T-helper 1 cell (primary cell): ENCODE measurements at places on chromosomes 1 and 21.

- DNase-seq, result no peak
Measured at GRCh38 chr1:23216771-23217420, 406 bp downstream of the HTR1D start.

GRCh38 chr21:33685613-33686197 is 43.4 kb downstream of the ITSN1 start:
- no peak for DNase-seq

DNA sequence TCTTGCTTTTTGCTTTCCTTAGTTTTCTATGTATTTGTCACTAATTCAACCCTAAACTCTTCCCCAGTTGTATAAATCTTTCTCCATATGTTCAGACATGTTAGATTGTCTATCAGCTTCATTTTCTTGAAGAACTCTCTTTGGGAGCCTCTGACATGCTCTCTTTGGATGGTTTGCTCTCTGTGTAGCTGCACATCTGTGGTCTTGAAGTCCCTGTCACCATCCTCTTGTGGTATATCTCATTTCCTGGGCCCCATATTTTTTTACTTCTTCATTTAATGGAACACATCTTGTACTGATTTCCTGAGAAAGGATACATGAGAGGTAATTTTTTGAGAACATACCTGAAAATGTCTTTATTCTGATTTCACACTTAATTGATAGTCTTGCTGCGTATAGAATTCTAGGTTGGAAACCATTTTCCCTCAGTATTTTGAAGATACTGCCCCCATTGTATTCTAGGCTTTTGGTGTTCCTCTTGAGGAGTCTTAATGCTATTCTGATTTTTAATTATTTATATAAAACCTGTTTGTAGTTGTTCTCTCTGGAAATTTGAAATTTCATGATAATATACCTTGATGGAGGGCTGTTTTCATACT is 72.6 kb downstream of the ST3GAL3 start:
- DNase-seq, result no peak

DNA sequence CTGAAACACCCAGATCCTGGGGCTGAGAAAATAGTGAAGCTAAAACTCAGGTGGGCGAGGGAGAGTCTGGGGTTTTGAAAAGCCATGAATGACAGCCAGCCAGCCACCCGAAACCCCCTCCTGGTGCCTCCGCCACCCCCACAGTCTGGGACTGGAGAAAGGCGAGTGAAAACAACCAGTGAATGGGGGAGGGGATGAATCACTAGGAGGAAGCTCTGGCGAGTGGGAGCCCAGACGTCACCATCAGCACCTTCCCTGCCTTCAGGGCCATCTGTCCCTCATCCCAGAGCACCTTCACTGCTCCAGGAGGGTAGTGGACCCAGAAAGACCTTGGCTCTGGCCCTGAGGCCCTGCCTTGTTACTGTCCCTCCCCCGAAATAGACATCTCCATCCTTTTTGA is 9.2 kb downstream of the RORC start:
- no peak for DNase-seq

- peak; percentile 80 for DNase-seq
Measured at GRCh38 chr1:154760469-154760933, 109.6 kb downstream of the KCNN3 start.

DNA sequence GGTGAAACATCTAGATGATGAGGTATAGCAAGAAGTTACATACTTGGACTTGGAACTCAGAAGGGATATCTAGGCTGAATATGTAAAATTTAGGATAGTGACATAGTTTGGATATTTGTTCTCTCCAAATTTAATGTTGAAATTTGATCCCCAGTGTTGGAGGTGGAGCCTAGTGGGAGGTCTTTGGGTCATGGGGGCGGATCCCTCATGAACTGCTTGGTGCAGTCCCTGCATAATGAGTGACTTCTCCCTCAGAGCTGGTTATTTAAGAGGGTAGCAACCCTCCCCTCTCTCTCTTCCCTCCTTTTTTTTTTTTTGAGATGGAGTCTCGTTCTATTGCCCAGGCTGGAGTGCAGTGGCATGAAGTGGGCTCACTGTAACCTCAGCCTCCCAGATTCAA is 15.5 kb downstream of the ST3GAL3 start:
- no peak for DNase-seq

DNA sequence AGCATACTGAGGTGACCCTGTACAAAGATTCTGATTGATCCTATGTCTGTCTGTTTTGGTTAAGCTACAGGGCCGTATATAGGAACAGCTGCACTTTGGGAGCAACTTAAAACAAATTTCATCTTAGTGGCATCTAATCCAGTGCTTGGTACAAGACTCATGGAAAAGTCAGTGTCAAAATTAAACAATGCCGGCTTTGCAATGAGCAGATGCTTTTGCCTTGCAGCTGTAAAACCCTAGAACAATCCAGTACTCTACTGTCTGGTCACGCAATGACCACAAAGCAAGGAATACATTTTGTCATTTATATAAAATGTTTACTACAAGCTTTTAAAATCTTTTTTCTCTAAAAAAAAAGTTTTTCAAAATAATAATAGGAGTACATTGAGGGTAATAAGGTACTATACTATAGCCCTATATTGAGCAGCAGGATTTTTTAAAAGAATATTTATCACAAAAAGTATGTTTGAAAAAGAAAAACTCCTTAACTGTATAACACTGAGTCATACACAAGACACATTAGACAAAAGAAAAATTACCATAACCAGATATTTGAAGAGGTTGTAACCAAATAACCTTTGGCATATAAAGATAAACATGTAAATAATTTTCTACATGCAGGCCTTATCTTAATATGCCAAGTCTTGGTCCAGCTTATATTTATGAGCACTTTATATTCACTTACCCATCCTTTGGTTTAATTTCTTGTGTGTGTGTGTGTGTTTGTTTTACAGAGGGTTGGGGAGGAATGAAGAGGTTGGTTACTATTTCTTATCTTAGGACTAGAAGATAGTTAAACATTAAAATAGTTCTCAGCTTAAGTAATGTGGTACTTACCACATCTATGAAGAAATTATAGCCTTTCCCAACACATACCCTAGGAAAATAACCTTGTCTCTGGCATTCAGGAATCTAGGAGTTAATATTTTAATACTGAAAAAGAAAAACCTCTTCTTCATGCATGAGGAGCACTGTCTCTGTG is 262.3 kb downstream of the FAF1 start:
- no peak for DNase-seq

- no peak for DNase-seq
Measured at GRCh38 chr1:184941735-184942134, 32.6 kb downstream of the NIBAN1 start.

DNA sequence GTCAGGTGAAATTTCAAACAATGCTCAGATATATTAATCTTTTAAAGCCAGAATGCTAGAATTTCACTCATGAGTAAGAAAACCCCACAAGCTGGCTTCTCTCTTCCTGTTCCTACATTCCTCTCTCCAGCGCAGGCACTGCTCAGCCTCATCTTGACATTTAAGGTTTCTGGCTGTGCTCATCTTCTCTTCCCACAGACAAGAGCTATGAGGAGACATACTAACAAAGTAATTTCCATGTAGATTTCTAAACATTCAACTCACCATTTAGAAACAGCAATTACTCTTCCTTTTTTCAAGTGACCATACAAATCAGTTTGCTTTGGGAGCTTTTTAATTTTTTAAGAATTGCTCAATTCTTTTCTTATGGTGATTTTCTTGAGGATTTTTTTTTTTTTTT is 7.8 kb upstream of the LRRC8D start:
- no peak for DNase-seq

- no peak for DNase-seq
Measured at GRCh38 chr1:221336126-221336525, 405.8 kb downstream of the DUSP10 start.

DNA sequence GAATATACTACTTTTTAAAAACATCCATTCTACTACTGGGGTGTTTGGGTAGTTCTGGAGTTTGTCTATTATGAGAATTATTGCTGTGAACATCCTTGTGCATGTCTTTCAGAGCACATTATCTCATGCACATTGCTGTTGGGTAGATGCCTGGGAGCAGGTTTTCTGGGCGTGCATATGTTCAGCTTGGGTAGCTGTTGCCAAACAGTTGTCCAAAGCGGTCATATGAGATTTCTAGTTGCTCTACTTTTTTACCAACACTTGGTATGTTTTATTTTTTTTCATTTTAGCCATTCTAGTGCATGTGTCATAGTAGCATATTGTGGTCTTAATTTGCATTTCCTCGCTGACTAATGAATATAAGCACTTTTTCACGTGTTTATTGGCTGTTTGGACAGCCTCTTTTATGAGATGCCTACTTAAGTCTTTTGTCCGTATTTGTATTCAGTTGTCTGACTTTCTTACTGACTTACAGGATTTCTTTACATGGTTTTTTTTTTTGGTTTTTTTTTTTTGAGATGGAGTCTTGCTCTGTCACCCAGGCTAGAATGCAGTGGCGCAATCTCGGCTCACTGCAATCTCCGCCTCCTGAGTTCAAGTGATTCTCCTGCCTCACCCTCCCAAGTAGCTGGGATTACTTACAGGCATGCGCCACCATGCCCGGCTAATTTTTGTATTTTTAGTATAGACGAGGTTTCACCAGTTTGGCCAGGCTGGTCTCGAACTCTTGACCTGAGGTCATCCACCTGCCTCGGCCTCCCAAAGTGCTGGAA is 18.1 kb downstream of the ZDHHC18 start:
- DNase-seq, result no peak

- no peak for DNase-seq
Measured at GRCh38 chr1:178388418-178389145, 108.2 kb downstream of the CLEC20A start.

DNA sequence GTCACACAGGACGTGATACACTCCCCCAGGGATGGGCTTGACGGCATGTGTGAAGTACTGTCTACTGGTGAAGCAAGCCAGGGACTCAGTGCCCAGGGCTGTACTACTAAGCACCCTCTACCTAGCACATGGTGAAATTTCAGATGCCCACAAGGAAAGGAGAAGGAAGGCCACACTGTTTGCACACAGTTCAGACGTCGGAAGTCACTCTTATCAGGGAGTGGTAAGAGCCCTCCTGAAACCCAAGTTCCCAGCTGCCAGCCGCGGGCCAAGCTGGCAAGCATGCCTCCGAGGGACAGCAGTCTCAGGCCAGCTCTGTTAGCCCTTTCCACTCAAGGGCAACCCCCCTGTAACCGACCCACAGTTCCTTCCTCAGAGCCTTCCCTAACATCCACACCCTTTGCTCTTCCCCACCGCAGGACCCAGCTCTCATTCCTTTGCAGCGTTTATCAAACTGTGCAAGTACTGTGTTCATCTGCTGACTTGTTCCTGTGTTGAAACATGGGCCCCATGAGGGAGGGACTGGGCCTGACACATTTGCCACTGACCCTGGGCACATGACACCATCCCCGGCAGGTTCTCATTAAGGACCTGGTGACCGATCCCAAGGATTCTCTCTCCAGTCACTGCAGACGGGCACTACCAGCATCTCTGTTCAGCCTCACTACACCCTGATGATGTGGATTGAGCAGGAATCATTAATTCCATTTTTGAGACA is 58.5 kb downstream of the SLC66A1 start:
- no peak for DNase-seq

DNA sequence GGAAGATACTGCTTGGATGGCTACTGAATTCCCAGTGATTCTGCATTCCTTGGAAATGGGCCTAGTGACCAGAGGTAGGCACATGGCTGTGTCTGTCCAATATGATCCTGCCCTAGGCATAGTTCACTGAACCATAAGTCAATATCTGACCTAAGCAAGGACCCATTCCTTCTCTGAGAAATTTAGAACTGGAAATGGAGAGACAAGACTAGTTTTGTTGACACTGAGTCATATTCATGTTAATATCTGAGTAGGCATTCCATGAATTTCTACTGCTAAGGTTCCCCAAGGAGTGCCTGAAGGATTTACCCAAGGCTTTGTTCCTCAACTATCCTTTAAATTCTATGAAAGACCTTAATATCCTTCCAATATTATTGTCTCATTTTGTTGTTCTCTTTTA is 329.8 kb upstream of the BEND5 start:
- DNase-seq, result no peak

- no peak for DNase-seq
Measured at GRCh38 chr1:230208619-230209261, 141.7 kb downstream of the GALNT2 start.

DNA sequence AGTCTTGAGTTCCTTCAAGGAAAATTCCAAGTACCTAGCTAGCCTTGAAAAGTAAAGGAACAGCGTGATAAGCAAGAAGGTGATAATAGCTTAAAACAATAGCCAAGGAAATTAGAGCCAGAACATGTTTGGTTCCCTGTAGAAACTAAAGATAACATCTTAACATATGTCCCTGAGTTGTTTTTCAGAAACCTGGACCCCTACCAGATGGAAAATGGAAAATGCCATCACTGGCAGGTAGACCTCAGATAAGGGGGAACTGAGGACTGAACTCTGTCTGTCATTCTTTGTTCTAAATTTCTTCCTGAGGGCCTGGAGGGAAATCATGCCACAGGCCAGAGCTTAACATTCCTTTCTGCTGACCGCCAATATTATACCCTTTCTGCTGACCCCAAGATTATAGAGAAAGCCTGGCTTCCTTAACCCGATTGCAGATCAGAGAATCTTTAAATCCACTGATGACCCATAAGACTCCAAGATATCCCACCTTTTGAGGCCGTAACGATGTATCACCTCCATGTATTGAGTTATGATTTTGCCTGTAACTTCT is 23.4 kb downstream of the CNIH3 start:
- no peak for DNase-seq

GRCh38 chr1:162010175-162010506 is 13.5 kb downstream of the OLFML2B start:
- no peak for DNase-seq

DNA sequence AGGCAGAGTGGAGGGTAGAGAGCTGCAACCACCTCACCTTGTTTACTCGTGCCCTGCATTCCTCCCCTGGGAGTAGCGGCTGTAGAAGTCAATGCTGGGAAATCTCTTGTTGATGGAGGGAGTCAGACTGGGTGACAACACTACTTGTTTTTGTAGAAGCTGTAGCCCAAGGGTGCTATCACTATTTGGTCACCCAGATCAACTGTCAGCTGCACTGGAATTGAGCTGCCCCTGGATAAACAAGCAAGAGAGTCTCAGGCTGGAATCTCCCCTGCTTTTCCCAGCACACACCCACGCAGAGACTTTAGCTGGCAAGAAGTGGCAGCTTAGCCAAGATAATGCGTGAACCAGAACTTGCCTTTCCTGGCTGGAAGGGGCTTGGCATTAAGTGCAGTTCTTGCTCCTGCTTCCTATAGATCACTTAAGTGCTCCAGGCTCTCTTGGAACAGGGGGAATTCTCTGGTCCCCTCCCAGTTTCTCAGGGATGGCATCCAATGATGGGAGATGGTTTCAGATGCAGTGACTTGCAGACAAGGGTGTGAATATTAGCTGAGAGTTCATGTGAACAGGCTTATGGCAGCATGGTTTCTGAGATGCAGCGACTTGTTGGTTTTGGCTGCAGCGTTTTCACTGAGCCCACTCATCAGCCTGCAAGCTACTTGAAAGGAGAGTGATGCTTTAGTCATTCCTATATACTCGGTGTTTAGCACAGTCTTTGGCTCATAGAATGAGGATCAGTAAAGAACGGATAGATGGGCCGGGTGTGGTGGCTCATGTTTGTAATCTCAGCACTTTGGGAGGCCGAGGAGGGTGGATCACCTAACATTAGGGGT is 16.8 kb downstream of the ATP2B4 start:
- no peak for DNase-seq

GRCh38 chr1:188462837-188463236 is 1634.1 kb downstream of the PLA2G4A start:
- DNase-seq, result no peak
